ENCODE measurements at places on chromosomes 16 and 17. TPM values are rescaled to one million over a fixed set of nuclear protein-coding genes. Genes with fewer than 3 reads are reported as not detected.
A peak's percentile ranks its signal among the peaks of the same experiment; 100 is the strongest.

Gene BMERB1
- total RNA-seq: 14.1 TPM

GRCh38 chr17:8966926-8967325, 1.4 kb upstream of the PIK3R5 start:
- DNase-seq: no peak

GRCh38 chr17:68351395-68351794, 60.1 kb downstream of the ARSG start:
- no peak for DNase-seq

- peak; percentile 42 for DNase-seq
These were observed 935 bp downstream of the USP32 start for GRCh38 chr17:60390925-60391470.

Gene SLC47A1
- not detected for total RNA-seq

DNA sequence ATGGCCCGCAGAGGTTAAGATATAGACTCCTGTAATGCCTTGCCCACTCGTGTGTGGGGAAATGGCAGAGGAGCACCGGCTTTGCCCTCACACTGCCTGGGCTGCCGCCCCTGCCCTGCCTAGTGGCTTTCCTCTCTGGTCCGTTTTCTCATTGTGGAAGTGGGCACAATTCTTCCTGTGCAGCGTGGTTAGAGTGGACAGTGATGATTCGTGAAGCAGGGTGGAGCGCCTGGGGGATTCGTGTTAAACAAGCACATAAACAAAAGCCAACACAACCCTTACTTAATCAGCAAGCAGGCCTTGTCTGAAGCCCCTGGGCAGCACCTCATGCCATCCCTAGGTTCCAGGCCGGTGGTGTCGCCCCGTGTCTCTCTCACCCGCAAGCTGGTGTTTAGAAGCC, 269.7 kb downstream of the SEC14L1 start:
- DNase-seq: no peak

Gene CCL4
- total RNA-seq: 290 TPM

Gene TBC1D3H
- total RNA-seq: not detected

- DNase-seq: peak; percentile 15
These were observed 1.1 kb downstream of the ANKFY1 start for GRCh38 chr17:4262703-4263102.

Gene ITGAD
- total RNA-seq: not detected
